Liver (tissue), 10 donors: ENCODE measurements at places on chromosomes 2 and 18.

DNA sequence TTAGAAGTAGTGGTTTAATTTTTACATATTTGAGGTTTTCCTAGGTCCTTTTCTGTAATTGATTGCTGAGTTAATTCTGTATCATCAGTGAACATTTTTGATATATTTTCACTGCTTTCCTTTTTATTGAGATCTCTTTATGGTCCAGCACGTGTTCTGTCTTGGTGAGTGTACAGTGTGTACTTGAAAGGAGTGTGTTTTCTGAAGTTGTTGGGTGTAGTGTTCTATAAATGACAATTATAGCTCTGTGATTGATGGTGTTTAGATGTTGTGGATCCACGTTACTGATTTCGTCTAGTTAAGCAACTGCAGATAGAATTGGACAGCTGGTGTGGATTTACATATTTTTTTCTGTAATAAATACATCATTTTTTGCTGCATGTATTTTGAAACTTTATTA, 32.7 kb downstream of the AGFG1 start:
- DNase-seq = no peak

DNA sequence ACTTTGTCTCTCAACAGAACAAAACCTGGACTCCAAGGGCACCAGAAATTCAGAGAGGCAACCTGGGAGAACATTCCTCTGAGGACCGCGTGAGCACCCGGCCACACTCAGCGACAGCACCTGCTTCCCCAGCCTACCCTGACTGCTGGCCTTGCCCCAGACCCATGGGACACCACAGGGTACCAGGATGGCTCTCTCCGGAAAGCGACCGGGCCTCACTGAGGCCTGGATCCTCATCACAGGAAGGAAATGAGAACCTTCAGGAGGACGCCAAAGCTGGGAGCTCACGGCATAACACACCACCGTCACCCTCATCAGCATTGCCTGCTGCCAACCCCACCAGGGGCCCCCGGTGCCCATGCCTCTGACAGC, 38.9 kb downstream of the HS6ST1 start:
- no peak for DNase-seq

GRCh38 chr2:38274286-38275276, 102.5 kb downstream of the ATL2 start:
- DNase-seq = no peak

GRCh38 chr2:205802065-205802464, 119.8 kb downstream of the NRP2 start:
- DNase-seq = no peak

GRCh38 chr2:120142528-120143219, 80.5 kb downstream of the TMEM185B start:
- no peak for DNase-seq

- no peak for DNase-seq
Measured at GRCh38 chr2:50724837-50725236, 307.1 kb downstream of the NRXN1 start.

DNA sequence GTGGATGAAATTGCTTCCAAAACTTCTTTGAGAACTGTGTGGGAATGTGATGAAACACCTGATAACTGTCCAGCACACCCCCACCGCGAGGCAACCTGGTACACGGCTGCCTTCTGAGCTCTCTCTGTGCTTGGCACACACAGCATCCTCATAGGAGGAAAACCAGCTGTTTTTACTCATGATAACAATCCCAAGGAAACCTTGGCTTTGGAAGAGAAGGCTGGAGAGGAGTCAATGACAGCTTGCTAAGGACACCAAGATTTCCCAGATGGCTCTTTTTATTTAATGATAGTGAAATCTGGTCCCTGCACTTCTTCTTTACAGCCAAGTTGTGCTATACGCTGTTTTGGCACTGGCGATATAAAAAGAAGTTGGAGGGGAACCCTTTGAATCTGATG, 232.5 kb upstream of the FN1 start:
- DNase-seq = no peak

GRCh38 chr2:70005752-70006446, 44.5 kb upstream of the ASPRV1 start:
- DNase-seq = no peak

GRCh38 chr2:120568089-120568974, 167.3 kb upstream of the GLI2 start:
- DNase-seq = no peak

- DNase-seq = no peak
Measured at GRCh38 chr2:85018049-85018447, 47.1 kb downstream of the KCMF1 start.

DNA sequence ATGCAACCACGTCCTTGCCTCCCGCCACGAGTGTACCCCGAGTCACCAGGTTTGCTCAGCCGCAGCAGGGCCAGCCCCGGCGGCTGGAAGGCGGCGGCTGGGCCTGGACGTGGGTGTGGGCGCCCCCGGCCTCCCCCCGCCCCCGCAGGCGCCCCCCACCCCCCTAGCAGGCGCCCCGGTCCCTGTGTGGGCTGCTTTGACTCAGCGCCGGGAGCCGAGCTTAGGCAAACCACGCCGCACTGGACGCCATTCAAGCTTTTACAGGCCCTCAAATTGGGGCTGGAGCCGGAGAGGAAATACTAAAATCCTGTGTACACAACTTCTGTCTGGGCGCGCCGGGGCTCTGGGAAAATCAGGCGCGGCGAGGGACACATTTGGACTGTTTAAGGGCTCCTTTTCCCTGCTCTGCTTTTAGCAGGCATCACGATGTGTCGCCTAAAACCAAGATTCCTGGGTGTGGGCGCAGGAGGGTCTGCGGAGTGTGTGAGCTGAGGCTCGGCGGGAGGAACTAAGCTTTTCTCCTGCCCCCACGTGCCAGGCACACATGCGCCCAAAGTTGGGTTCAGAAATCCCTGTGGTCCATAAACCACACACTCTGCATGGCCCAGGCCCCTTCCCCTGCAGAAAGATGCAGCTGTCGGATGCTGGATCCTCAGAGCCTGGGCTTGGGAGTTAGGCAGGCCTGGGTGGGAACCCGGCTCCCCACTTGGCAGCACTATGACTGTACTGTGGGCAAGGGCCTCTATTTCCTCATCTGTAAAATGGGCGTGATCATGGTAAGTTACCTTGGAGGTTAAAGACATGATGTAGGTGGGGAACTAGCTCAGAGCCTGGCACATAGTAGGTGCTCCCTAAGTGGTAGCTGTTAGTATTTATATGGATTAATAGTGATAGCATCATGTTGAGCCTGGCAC, 57.6 kb downstream of the ATOH8 start:
- DNase-seq = no peak

- no peak for DNase-seq
Measured at GRCh38 chr2:207956771-207957170, 68.6 kb downstream of the PLEKHM3 start.

DNA sequence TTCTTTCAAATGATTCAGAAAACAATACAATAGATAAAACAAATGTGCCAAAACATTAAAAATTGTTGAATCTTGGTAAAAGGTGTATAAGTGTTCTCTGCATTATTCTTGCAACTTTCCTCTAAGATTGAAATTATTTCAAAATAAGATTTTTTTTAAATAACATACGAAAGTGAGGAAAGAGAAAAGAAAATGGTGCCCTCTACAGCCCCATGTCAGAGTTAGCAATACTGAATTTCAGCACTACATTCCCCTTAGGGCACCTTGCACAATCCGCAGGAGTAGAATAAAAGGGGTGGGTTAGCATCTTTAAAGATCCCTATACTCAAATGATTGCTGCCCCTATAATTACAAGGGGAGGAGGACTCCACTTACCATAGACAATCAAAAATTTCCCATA, 433.7 kb downstream of the BCL11A start:
- no peak for DNase-seq

GRCh38 chr2:230327418-230328154, 593 bp downstream of the SP140L start:
- no peak for DNase-seq

DNA sequence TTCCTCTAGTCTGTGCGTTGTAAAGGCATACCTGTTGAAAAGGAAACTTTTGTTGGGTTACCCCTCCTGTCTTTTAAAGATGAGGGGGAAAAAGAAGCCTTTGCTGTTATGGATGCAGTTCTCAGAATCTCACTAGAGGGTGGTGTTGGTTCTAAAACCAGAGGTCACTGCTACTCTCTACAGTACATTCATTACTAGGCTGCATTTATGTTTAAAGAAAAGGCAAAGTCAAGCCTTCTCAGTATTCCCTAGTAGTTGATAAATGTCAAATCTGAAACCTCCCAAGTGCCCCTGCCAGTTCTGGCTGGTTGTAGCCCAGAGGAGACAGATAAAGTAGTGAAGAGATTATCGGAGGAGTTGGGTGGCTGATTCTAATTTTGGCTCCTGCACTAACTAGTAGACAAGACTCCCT, 1.4 kb upstream of the PLCL1 start:
- DNase-seq = no peak

- DNase-seq = no peak
Measured at GRCh38 chr2:126413079-126413478, 242.9 kb upstream of the GYPC start.

- no peak for DNase-seq
Measured at GRCh38 chr2:144659731-144660275, 139.9 kb upstream of the ZEB2 start.

- no peak for DNase-seq
Measured at GRCh38 chr2:31274401-31275075, 40.6 kb downstream of the EHD3 start.

GRCh38 chr18:56330366-56331110, 307.9 kb downstream of the TXNL1 start:
- DNase-seq = no peak

DNA sequence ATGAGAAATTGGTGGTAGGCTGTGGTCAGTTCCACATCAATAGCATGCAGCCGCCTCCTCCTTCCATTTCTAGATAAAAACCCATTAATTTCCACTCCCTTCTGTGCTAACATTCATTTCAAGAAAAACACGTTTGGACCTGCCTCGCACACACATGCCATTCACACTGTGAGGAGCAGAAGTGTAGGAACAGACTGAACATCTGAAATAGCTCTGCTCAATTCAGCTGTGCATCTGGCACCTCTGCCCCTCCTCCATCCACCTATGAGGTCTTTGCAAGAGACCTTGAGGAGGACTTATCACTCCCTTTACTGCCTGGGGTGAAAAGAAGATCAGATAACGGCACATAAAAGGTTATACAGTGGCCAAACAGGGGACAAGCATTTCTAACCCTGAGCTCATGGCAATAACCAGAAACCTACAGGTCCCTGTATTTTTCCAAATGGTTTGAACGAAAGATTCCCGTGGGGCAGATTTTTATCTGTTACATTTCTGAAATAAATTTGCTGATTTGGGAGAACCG, 30.8 kb upstream of the LRP2 start:
- no peak for DNase-seq

- peak; percentile 65 for DNase-seq
Measured at GRCh38 chr18:54946149-54946581, 13.1 kb downstream of the CCDC68 start.

DNA sequence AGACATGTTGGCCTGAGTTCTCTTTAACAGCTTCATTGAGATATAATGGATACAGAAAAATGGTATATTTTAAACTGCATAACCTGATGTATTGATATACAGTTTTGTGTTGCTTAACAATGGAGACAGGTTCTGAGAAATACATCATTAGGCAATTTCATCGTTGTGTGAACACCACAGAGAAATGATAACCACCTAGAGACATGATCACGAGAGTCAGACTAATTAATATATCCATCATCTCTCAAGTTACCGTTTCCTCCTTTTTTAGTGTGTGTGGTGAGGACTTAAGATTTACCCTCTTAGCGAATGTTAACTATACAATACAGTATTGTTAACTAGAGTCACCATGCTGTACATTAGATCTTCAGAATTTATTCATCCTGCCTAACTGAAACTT, 178.1 kb downstream of the FMNL2 start:
- no peak for DNase-seq

DNA sequence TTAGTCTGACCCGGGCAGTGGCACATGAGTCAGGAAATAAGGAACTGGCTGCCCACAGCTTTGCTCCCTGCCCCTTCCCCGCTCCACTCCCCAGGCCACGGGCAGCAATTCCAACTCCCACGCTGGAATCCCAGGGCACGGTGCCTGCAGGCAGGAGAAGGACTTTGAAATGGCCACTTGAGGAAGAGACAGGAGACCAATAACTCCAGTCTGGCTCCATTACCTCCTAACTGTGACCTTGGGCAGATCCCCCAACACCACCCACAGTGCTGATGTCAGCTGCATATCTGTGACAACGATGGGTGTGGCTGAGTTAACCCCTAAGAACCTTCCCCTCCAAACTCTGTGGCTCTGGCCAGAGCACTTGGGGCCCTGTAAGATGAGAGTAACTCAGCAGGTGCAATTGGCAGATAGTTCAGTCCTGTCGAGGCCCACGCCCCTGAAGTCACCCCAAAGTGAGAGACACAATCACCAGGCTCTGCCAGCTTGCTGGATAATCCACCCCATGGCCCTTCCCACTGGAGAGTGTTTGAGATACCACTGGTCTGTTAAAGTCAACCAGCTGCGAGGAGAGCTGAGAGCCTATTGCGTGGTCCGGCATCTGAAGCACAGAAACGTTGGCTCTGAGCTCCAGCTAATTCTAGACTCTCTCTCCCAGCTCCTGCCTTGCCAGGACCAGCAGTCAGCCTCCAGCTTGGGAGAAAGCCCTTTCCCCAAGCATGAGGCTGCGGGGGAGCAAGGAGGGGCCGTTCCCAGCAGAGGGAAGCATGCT, 175.2 kb downstream of the TNS1 start:
- DNase-seq = peak; percentile 82

DNA sequence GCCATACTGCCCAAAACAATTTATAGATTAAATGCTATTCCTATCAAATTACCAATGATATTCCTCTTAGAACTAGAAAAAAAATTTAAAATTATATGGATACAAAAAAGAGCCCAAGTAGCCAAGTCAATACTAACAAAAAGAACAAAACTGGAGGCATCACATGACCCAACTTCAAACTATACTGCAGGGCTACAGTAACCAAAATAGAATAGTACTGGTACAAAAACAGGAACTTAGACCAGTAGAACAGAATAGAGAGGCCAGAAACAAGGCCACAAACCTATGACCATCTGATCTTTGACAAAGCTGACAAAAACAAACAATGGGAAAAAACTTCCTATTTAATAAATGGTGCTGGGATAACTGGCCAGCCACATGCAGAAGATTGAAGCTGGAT, 86.1 kb upstream of the KYNU start:
- DNase-seq = no peak

DNA sequence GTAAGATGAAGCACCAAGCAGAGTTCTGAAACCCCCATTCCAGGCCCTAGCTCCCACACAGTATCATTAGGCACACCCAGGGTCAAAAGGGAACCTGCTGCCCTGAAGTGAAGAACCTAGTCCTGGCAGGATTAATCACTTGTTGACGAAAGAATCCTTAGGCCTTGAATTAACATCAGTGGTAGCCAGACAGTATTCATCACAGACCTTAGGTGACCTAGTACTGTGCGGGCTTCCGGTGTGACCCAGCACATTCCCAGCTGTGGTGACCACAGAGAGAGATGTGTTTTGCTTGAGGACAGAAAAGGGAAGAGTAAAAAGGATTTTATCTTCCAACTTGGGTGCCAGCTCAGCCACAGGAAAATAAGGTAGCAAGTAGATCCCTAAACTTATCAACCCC, 1071.4 kb upstream of the FAM98A start:
- no peak for DNase-seq
